ENCODE measurements at places on chromosomes 1 and 21. TPM values are rescaled to one million over a fixed set of nuclear protein-coding genes. Genes with fewer than 3 reads are reported as not detected.

DNA sequence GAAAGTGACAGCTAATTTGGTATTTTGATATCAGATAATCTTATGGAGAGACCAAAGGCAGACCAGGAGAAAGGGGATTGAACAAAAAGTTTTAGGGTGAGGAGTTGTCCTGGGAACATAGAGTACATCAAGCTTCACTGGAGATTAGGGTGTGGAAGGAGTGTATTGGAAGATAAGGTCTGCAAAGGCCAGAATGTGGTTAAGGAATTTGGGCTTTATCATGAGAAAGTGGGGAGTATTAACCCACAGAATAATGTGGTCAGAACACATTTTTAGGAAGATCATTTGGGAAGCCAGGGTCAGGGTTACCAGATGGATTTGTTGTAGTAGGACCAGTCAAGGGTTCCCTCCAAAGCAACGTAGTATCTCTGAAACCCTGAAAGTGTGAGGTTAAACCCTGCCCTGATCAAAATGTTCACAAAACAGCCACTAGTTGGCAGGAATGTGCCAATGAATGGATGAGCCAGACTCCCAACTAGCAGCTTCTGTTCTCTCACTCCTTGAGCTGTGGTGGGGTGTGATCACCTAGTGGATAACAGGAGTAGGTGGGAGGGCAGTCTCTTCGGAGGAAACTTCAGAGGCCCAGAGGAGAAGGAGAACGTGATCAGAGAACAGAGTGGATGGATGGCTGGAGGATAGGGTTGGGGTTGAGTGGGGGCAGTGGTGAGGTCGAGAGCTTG, 35.8 kb downstream of the SLC2A1 start:
- DNase-seq: peak; percentile 53

- DNase-seq: no peak
These were observed 242.2 kb upstream of the DMRTA2 start for GRCh38 chr1:50665413-50665812.

DNA sequence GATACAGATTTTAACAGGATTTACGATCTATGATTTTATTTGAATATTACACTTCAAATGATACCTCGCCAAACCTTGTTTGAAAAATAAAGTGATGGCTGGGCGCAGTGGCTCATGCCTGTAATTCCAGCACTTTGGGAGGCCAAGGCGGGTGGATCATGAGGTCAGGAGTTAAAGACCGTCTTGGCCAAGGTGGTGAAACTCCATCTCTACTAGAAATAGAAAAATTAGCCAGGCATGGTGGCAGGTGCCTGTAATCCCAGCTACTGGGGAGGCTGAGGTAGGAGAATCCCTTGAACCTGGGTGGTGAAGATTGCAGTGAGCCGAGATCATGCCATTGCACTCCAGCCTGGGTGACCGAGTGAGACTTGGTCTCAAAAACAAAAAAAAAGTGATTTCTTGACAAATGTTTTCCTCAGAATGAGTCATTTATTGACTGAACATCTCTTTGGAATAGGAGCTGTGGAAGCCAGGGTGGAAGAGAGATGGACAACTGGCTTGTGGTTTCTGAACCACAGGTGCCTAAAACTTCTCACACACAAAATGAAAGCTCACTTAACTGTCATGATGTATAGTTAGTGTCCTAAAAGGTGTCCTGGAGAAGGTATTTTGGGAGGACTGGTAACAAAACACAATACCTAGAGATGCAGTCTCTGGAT, 11.9 kb downstream of the PKNOX1 start:
- no peak for DNase-seq

DNA sequence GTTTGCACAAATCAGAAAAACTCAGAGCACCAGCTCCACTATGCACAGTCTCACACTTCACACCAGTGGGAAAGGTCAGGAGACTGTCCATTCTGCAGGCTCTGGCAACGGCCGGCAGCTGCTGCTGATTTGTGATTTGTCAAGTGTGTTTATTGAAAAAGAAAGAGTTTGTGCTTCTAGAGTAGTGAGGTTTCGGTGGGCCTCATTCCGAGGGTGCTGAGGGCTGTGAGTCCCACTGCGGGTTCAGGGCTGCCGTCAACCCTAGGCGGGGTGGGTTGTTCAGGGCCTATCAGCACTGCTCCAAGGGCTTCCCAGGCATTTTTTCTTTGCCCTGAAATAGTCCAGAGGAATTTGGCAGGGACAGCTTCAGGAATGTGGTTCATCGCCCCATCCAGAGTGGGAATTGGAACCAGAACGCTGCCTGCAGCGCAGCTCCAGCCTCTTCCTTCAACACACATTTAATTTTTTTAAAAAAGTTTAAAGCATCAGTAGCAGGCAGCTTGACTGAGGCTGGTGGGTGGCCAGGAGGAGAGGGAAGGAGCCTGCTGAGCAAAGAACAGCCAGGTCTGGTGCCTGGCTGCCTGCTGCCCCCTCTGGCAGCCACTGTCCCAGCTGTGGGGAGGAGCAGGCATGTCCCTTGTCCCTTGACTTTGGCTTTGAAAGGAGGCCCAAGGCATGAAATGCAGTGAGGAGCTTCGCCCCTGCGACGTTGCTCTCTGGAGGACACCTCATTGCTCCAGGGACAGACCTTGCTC, 19.7 kb downstream of the STUM start:
- DNase-seq: no peak

GRCh38 chr1:208160259-208160819, 83.8 kb downstream of the PLXNA2 start:
- no peak for DNase-seq

DNA sequence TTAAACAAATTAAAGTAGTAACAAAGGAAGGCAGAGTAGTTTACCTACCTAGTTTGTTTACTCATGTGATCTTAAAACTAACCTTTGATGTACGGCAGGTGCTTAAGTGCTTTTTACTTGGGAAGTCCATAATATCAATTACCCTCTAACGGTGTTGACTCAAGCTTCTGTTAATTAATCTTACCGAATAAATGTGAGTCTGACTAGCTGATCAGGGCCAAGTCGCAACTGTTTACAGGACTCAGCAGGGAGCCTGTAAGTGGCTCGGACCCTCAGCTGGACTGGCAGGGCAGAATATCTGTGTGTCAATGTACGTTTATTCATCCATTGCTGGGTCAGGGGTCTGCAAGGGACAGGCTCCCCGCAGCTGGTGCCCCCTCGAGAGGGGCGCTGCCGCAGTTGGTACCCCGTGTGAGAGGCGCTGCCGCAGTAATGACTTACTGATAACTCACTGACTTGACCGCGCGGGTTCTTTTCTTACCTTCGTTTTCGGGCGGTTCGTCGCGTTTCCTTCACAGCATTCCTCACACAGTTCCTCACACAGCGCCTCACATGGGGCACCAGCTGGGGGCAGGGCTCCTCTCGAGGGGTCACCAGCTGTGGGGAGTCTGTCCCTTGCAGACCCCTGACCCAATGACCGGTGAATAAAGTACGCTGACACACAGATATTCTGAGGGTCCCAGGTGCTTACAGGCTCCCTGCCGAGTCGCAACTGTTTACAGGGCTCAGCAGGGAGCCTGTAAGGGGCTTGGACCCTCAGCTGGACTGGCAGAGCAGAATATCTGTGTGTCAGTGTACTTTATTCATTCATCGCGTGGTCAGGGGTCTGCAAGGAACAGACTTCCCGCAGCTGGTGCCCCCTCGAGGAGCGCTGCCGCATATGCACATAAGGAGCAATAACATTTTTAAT, 3.0 kb downstream of the FMO1 start:
- DNase-seq: no peak

DNA sequence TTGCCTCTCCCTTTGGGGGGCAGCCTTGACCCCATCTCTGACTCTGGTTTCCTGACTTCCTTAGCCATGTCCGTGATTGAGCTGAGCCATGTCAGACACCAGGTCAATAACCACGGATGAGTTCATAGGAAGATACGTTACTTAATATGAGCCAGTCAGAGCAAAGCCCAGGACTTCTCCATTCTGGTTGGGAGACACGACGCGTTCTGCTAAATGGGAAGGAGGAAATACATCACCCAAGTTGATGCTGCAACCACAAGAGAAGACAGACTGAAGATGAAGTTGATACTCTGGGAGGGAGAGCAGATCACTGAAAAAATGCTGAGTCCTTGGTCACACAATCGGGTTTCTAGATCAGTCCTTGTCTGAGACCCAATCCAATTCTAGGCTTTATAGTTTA, 90.9 kb downstream of the MATN1 start:
- DNase-seq: no peak

DNA sequence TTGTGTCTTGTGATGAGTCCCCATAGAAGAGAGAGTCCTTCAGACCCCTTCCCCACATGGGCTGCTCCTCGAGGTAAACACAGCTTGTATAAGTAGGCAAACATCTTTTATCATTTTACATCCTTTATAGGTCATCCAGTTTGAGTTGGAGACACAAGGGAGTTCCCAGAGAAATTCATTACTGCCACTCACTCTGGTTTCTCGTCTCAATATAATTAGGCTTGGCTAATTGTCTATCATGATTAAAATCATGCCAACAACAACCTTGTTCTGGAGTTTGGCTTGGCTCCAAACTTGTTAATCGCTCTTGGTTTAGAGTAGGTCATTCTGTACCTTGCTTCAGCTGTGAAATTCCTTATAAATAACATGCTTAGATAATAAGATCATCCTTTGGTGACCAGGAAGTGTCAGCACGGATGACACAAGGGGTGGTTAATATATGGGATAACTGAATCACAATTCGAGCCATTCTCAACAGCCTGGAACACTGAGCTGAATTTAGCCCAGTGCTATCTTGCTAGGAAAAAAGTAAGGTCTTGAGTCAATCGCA, 70.7 kb upstream of the DAB1 start:
- no peak for DNase-seq

DNA sequence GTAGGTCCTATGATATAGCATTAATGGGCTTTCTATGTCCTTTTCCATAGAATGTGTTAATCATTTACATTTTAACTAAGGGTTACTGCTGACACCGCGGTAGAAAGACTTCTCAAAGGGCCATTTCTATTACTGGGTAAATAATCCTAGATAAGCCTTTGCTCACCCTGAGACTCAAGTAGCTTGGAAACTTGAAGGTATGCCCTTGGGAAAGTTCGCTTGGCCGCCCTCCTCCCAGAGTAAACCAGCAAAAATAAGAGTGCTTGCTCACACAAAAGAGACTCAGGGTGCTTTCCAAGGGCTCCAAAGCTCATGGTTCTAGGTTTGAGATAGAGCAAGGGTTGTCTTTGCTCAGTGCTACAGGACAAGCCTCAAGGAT, 85.8 kb upstream of the TMPRSS2 start:
- DNase-seq: no peak

DNA sequence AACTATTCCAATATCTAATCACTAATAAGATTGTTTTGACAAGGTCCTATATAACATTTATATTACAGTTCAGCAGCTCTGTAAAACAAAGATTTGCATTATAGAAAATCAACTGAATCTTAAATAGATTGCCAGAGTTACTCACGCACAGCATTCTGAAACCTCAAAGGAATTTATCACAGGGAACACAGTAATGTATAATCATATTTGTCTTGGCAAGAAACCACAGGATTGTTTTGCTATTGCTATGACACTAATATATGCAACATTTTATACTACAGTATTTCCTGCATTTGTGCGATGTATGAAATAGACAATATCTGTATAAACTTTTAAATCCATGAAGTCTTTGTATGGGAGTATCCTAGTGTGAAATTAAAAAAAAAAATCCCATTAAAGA, 101.4 kb downstream of the PLPPR5 start:
- peak; percentile 28 for DNase-seq

DNA sequence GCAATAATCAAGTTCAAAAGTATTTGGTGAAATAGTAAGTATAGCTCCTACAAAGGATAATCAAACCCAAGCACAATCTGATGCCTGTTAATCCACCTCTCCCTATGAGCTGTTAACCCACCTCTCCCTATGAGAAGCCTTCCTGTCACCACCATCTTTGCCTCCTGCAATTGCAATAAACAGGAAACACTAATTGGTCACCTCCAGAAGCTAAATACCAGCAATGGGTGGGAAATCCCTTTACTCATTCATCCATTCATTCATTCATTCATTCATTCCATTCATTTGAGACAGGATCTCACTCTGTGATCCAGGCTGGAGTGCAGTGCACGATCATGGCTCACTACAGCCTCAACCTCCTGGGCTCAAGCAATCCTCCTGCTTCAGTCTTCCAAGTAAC, 132.8 kb downstream of the RERE start:
- DNase-seq: no peak

GRCh38 chr1:212138457-212138856, 102.9 kb downstream of the DTL start:
- no peak for DNase-seq

DNA sequence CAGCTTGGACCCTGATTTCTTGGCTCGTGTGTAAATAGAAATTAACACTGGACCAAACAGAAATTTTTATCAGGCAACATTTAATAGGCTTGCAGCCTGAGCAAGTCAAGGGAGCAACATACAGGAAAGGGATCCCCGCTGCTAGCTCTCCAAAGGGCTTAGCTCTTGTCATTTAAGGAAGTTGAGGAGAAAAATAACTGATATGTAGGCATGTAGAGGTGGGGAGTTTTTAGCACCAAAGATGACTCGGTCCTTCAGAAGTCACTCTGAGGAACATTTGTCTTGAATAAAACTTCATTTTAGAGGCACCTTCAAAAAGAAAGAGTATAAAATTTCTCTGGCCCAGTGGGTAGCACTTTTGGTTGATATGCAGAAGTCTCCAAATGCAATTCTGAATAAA, 27.1 kb downstream of the GBP2 start:
- DNase-seq: no peak

- no peak for DNase-seq
These were observed 948 bp downstream of the STK40 start for GRCh38 chr1:36384542-36385409.

- DNase-seq: no peak
These were observed 39.2 kb downstream of the RUNX3 start for GRCh38 chr1:24890887-24891286.

DNA sequence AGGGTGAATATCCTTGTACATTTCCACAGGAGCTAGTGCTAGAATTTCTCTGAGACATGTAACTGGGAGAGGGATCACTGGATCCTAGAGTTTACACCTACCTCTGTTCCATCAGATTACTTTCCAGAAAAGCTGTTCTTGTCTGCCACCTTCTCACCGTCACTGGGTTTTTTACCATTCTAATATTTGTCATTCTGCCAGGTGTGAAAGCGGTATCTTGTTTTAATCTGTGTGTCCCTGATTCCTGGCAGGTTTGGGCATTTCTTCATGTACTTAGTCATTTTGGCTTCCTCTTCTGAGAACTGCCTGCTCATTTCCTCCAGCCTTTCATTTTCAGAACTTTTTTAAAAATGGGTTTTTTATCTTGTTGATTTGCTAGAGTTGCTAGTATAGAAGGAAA, 5.1 kb downstream of the PMF1 start:
- DNase-seq: no peak

- no peak for DNase-seq
These were observed 72.6 kb upstream of the RGL1 start for GRCh38 chr1:183732236-183732880.

GRCh38 chr1:100622037-100622436, 84.1 kb downstream of the GPR88 start:
- DNase-seq: peak; percentile 99

The TCEA3 gene
- 6.8 TPM for total RNA-seq

The GJA5 gene
- 0.29 TPM for total RNA-seq

The DIRAS3 gene
- 0.38 TPM for total RNA-seq

The DHRS3 gene
- 41.2 TPM for total RNA-seq

The CR1L gene
- total RNA-seq: not detected

The ARMH1 gene
- total RNA-seq: 4.7 TPM
